Fibroblast of skin of left biceps (primary cell): ENCODE measurements at places on chromosomes 12 and 14.

GRCh38 chr12:69030321-69030720 lies 97.3 kb upstream of the CPM start:
- no peak for DNase-seq

GRCh38 chr12:127006972-127007371 lies 1260.0 kb upstream of the TMEM132C start:
- DNase-seq, result no peak

GRCh38 chr14:62117010-62117750 lies 355.0 kb downstream of the SNAPC1 start:
- DNase-seq, result no peak

DNA sequence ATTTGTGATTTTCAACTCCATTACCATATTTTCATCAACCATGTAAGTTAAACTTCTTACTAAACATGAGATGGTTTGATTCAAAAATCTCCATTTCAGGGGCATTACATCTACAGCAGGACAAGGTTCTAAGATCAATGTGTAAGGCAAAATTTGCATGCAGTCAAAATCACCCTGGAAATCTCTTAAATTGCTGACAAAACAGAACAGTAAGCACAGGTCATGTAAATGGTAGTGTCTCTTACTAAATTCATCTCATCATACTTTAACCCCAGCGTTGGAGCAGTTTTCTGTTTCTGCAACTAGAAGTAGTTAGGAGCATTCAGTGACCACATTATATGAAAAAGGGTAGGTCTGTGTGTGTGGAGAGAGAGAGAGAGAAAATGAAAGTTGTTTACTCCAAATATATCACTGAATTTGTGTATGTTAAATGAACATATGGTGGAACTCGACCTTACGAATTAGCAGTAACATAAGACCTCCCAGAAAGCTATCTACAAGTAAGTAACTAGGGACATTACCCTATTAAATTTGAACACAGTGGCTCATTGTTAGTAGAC lies 227.5 kb downstream of the SSPN start:
- no peak for DNase-seq

DNA sequence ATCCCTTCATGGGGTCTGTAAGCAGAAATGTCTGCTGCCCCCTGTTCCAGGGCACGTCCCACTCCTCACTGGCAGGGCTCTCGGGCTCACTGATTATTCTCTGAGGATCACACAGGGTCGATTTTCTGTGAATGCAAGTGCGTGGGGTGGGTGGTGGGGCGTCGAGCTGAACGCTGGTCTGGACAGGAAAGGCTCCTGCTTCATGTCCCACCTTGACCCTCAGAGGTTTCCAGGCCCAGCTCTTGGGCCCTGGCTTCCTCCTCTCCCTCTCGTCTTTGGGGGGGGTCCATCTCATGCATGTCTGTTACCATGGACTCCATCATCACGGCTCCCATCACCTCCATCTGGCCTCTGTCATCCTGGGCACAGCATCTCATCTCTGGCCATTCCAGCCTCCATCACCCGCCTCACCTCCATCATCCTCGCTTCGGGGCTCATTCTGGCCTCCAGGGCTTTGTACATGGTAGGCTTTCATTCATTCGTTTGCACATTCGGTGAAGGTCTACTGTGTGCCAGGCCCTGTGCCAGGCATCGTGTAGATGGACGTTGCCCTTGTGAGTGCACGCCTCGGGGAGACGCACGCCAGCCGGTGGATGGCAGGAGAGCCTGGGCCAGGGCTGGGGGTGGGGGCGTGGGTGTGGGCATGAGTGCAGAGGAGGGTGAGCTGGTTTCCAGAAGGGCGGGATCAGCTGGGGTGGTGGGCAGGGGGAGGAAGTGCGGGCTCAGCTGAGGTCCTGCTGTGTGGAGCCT lies 34.7 kb downstream of the RTL1 start:
- no peak for DNase-seq

GRCh38 chr14:55512421-55512820 lies 67.6 kb upstream of the KTN1 start:
- peak; percentile 28 for DNase-seq

GRCh38 chr14:93114713-93115068 lies 1.0 kb downstream of the ITPK1 start:
- DNase-seq, result no peak

GRCh38 chr12:121323908-121324307 lies 27.4 kb upstream of the CAMKK2 start:
- DNase-seq, result no peak

DNA sequence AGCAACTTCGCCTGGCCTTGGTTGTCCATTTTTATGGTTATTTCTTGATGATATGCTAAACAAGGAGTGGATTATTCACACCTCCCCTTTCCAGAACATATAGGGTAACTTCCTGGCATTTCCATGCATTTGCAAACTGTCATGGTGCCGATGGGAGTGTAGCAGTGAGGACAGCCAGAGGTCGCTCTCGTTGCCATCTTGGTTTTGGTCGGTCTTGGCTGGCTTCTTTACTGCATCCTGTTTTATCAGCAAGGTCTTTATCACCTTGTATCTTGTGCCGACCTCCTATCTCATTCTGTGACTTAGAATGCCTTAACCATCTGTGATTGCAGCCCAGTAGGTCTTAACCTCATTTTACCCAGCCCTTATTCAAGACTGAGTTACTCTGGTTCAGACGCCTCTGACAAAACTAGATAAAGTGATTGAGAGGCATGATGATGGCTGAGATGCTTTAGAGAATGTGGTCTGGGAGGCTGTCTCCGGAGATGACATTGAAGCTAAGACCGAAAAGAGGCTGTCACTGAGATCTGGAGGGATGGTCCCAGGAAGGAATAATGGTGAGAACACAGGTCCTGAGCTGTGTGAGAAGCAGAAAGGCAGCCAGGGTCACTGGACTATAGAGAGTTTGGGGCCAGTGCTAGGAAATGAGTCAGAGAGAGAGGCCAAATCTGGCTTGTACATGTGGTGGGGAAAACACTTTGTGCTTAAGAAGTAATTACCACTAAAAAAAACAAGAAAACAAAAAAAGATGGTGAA lies 2.9 kb downstream of the GLT1D1 start:
- no peak for DNase-seq

DNA sequence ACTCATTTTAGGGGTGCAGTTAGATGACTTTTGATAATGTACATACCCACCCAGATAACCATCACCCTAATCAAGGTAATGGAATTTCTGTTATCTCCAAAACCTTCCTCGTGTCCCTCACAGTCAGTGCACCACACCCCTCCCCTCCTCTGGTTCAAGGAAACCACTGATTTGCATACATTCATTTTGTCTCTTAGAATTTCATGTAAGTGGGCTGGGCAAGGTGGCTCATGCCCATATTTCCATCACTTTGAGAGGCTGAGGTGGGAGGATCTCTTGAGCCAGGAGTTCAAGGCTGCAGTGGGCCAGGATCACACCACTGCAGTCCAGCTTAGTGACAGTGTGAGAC lies 15.7 kb downstream of the ADIPOR2 start:
- no peak for DNase-seq

DNA sequence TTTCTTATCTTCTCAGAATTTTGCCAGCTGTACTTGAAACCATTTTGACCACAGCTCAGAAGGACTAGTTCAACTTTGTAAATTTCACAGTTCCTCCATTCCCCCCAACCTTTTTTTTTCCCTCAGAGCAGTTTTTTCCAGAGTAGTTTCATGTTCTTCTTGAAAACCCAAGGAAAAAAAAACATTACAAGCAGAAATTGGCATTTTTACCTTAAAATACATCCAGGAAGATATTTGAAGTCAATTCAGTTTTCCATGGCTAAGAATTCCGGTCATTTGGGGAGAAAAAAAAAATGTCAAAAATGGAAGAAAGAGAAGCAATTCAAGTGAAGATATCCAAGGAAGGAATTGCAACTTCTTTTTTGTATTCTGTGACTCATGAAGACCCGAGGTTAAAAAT lies 39.5 kb downstream of the SYNE2 start:
- DNase-seq, result no peak

DNA sequence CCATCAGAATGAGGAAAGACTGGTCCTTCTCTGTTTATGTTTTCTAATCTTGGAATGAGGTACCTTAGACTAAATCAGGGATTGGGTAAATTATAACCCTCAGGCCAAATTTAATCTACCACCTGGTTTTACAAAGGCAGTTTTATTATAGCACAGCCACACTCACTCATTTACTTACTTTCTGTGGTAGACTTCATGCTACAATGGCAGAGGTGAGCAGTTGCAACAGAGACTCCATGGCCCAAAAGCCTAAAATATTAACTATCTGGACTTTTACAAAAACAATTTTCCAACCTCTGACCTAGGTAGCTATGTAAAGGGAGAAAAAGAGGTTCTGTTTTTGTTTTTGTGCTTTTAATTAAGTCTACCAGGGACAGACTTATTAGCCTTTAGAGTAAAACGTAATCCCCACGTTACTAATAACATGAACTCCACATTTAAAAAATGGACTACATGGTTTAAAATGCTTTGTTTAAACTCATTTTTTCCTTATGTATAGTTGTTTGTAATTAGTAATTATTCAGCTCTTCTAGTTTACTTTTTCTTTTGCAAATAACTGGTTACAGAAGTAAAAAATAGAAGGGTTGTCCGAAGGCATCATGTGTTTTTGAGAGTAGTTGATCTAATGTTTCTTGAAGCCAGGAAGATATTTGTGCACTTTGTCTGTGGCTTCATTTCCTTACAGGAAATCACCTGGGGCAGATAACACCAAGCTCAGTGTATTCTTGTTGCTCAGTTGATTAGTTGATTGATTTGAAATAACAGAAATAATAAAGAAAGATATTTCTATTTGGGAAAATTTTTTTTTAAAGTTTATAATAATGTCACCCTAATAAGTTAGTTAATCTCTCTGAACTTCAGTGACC lies 57.6 kb upstream of the ATP2B1 start:
- no peak for DNase-seq

- DNase-seq, result no peak
Measured at GRCh38 chr12:42916143-42916542, 326.6 kb upstream of the PRICKLE1 start.

DNA sequence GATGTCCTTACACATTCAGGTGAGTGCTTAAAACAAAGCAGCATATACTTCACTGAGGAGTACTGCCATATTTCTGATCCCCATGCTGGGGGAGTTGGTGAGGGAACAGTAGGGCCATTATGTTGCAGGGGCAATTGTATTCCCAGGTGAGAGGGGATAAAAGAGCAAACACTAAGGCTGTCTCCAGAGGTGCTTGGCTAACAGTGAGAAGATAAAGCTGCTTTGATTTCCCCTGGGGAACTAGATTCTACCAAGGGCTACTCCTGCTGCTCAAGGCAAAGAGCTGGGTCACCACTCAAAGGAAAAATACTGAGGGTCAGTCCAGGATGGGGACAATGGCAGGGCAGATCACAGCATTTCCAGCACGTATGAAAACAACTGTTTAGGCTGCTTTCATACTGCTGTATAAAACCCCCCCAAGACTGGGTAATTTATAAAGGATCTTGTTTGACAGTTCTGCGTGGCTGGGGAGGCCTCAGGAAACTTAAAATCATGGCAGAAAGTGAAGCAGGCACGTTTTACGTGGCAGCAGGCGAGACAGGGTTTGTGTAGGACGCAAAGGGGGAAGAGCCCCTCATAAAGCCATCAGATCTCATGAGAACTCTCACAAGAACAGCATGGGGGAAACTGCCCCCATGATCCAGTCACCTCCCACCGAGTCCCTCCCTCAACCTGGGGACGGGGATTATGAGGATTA lies 47.8 kb upstream of the OR5AU1 start:
- no peak for DNase-seq

DNA sequence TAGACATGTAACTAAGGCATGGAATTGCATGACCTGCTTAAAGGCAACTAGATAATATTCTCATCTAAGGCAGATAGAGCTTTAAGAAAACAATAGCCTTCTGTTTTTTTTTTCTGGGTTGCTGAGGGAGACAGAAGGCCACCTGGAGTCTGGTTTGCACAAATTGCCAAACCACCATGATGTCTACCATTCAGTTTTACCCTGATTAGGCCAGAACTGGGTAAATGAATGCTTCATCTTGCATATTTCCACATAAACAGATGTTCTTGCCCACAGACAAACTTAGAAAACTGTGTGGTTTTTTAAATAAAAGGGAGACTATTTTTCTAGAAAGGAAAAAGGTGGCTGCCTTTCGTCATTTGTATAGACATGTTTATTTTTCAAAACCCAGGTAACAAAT lies 278.7 kb upstream of the PRICKLE1 start:
- DNase-seq, result no peak

DNA sequence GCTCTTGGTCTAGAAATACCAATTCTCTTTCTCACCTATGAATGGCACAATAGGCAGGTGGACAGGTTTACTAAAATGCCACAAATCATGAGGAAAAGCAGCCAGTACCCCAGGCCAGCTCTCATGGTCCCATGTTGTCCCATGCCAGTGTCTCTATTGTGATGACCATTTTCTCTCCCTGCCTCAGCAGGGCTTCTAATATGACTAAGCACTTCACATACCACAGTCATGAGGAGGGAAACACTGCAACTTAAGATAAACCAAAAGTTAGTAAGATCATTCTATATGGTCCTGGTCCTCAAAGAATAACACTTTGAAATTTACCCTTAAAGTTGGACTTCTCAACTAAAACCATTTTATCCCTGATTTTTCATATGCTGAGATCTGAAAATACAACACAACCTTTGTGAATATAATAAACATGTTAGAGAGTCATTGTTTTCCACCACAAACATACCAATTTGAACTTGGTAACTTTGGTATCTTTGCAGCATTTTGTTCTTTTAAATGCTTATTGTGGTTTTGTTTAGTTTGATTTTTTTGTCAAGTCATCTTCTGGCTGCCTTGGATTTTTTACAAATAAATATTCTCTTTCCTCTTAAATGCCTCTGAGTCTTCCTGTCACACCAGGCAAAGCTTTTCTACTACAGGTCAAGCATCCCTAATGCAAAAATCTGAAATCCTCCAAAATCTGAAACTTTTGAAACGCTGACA lies 3.6 kb downstream of the TTC5 start:
- no peak for DNase-seq

GRCh38 chr14:53896726-53897125 lies 59.9 kb downstream of the BMP4 start:
- peak; percentile 30 for DNase-seq

- DNase-seq, result no peak
Measured at GRCh38 chr14:90639641-90640040, 176.6 kb downstream of the TTC7B start.

GRCh38 chr14:30410986-30411385 lies 148.0 kb upstream of the G2E3 start:
- no peak for DNase-seq

DNA sequence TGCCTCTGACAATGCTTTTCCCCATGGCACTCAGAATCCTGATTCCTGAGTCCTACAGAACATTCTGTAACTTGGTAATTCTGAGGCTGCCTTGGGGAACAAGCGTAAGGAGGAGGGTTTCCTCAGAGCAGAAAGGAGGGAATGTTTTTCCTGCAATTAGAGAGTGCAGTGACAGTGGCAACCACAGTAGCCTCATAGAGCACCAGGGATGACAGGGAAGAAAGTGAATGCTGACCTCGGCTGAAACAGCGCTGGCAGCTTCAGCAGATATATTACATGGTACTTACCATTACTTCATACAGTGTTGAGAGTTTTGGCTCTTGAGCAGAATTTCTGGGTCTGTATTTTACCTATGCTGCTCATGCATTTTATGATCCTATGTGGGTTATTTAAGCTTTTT lies 757.1 kb downstream of the NRXN3 start:
- no peak for DNase-seq

- DNase-seq, result peak; percentile 85
Measured at GRCh38 chr12:65335021-65335714, 56.7 kb downstream of the MSRB3 start.

- no peak for DNase-seq
Measured at GRCh38 chr14:95352481-95352880, 32.8 kb upstream of the CLMN start.

- no peak for DNase-seq
Measured at GRCh38 chr12:113929312-113929989, 36.7 kb downstream of the RBM19 start.
